ENCODE measurements at places on chromosomes 4 and X. TPM values are rescaled to one million over a fixed set of nuclear protein-coding genes. Genes with fewer than 3 reads are reported as not detected.

- no peak for DNase-seq
- H3K4me3 ChIP-seq = no peak overlapping the region
- no peak overlapping the region for H3K27ac ChIP-seq
- peaks cover 19% of the 10 kb centered on the region for H3K4me1 ChIP-seq
- H3K27me3 ChIP-seq = no peaks in the 10 kb centered on the region
Measured at GRCh38 chrX:154025230-154025629, 5.5 kb upstream of the IRAK1 start.

GRCh38 chrX:131544218-131544617, 344 bp downstream of the OR13H1 start:
- H3K27ac ChIP-seq = no peak overlapping the region
- no peak for DNase-seq
- H3K36me3 ChIP-seq = no peaks in the 10 kb centered on the region
- peaks cover 1% of the 10 kb centered on the region for H3K27me3 ChIP-seq
- no peaks in the 10 kb centered on the region for H3K4me1 ChIP-seq

GRCh38 chr4:62495032-62495431, 1294.9 kb downstream of the ADGRL3 start:
- no peaks in the 10 kb centered on the region for H3K4me1 ChIP-seq
- H3K27ac ChIP-seq = no peak overlapping the region
- no peak overlapping the region for H3K4me3 ChIP-seq

DNA sequence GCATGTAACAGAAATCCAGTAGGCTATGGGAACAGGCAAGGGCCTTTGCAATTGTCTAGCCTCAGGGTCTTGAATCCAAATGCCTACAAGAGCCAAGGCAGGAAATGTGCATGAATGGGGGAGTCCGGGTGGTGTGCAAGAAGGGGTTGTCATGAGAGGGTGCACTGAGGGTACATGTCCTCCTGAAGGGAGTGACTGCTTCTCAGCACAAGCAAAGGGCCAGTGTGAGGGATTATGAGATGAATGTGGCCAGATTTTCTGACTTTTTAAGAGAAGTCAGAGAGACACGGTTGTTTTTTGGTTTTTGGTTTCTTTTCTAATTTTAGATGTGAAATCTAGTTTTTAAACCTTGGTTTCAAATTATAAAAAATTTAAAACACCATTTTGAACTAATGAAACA, 76.5 kb upstream of the LSM6 start:
- H3K27me3 ChIP-seq = peaks cover 3% of the 10 kb centered on the region
- H3K4me1 ChIP-seq = no peaks in the 10 kb centered on the region
- no peak for DNase-seq
- H3K27ac ChIP-seq = no peak overlapping the region
- H3K4me3 ChIP-seq = no peak overlapping the region
- no peaks in the 10 kb centered on the region for H3K36me3 ChIP-seq

- no peak for DNase-seq
- H3K27me3 ChIP-seq = no peaks in the 10 kb centered on the region
- H3K36me3 ChIP-seq = no peaks in the 10 kb centered on the region
- H3K4me3 ChIP-seq = no peak overlapping the region
- no peak overlapping the region for H3K27ac ChIP-seq
Measured at GRCh38 chrX:31706466-31706865, 634.6 kb upstream of the FTHL17 start.

DNA sequence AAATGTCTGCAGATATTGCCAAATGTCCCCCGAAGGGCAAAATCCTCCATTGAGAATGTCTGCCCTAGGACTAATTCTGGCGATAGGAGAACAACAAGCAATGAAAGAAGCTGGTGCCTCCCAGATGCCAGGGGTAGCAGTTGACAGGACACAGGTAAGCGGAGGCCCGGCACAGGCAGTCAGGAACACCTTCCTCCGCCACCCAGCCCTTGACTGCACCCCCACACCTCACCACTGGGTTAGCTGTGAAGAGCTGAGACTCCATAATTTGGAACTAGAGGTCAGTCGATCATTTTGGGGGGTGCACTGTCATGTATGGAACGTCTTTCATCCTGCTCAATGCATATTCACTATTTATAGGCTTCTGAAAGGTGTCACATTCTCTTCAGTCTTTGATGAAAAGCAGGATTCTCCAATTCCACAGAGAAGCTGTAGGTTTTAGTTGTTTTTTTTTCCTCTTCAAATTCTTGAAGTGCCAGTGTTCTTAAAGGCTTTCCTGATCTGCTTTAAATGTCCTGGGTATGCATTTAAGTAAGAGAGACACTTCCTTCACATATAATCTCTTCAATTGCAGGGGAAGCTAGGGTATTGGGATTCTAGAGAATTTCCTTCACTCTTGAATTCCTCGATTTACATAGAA, 111.6 kb upstream of the ZFP42 start:
- H3K27ac ChIP-seq = no peak overlapping the region
- no peaks in the 10 kb centered on the region for H3K4me1 ChIP-seq
- H3K4me3 ChIP-seq = no peak overlapping the region
- no peak for DNase-seq
- H3K27me3 ChIP-seq = no peaks in the 10 kb centered on the region

- H3K27ac ChIP-seq = no peak overlapping the region
- H3K36me3 ChIP-seq = no peaks in the 10 kb centered on the region
- no peaks in the 10 kb centered on the region for H3K27me3 ChIP-seq
- DNase-seq = no peak
- no peak overlapping the region for H3K4me3 ChIP-seq
- H3K4me1 ChIP-seq = no peaks in the 10 kb centered on the region
Measured at GRCh38 chrX:25083661-25084060, 67.9 kb upstream of the ARX start.

Gene SPIN2B
- 8.6 TPM for polyA plus RNA-seq

Gene FGD1
- polyA plus RNA-seq = 11.7 TPM

Gene VGLL1
- not detected for polyA plus RNA-seq

Gene HSD17B13
- polyA plus RNA-seq = not detected
